ENCODE measurements at places on chromosomes 6 and 20. TPM values are rescaled to one million over a fixed set of nuclear protein-coding genes. Genes with fewer than 3 reads are reported as not detected.

The BTN2A1 gene
- 14.2 TPM for polyA plus RNA-seq

The ULBP3 gene
- 0.20 TPM for polyA plus RNA-seq

DNA sequence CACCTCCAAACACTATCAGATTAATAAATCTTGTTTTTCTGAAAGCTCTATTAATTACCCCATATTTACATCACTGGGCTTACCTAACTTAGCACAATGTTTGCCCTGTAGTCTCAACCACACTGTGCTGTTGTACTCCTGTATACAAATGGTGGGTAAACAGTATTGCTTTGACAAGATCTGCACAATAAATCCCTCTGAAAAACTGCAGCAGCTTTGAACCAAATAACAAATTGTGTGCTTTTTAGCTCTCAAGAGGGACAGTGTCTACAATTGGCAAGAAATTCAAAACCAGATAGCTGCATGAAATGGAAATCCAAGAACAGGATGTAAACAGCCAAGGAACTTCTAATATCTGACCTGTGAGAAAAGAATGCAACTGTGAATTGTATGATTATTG is 10.4 kb downstream of the KIF6 start:
- no peaks in the 10 kb centered on the region for H3K36me3 ChIP-seq
- no peak for DNase-seq
- no peaks in the 10 kb centered on the region for H3K27me3 ChIP-seq
- H3K27ac ChIP-seq, result no peak overlapping the region
- H3K4me3 ChIP-seq, result no peak overlapping the region

- H3K36me3 ChIP-seq, result peaks cover 11% of the 10 kb centered on the region
- H3K4me3 ChIP-seq, result no peak overlapping the region
- DNase-seq, result no peak
- no peaks in the 10 kb centered on the region for H3K27me3 ChIP-seq
- no peak overlapping the region for H3K27ac ChIP-seq
- H3K4me1 ChIP-seq, result no peaks in the 10 kb centered on the region
Observed at GRCh38 chr6:5215799-5216198, 45.0 kb downstream of the LYRM4 start.

DNA sequence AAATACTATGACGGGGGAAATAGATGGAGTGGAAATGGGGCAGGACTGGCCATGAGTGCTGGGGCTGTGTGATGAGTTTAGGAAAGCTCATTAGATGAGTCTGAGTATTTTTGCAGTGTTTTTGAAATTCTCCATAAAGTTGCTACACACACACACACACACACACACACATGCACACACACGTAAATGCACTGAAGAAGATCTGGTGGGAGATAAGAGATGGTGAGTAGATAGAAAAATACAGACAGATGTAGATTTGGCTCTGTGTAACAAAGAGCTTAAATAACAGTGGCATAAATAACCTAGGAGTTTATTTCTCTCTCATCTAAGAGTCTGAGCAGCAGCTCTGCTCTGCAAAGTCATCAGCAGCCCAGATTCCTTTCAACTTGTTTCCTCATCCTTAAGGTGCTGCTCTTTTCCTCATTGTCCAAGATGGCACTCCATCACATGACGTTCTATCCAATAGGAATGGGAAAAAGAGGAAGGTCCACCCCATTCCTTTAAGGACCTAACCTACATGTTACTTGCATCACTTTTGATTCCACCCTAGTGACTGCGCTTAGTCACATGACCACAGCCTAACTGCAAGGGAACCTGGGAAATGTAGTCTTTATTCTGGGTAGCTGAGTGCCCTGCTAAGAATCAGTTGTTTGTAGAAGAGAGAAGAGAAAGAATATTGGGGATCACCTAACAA is 76.4 kb downstream of the EYA2 start:
- DNase-seq, result no peak
- no peaks in the 10 kb centered on the region for H3K27me3 ChIP-seq
- no peak overlapping the region for H3K4me3 ChIP-seq
- no peak overlapping the region for H3K27ac ChIP-seq
- H3K36me3 ChIP-seq, result no peaks in the 10 kb centered on the region
- H3K4me1 ChIP-seq, result no peaks in the 10 kb centered on the region

DNA sequence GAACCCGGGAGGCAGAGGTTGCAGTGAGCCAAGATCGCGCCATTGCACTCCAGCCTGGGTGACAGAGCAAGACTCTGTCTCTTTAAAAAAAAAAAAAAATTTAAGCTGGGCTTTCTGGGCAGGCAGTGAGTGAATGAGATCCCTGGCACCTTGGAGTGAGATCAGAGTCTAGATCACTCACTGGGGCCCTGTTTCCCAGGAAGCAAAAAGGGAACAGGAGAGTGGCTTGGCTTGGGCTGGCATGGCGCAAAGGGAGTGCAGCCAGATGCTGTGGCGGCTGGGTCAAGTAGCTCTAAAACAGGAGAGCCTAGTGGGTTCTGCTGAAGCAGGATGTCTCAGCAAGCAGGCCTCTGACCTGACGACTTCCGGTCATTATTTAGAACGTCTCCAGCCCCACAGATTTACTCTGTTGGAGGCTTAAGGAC is 10.4 kb downstream of the PLCG1 start:
- no peaks in the 10 kb centered on the region for H3K27me3 ChIP-seq
- H3K4me3 ChIP-seq, result no peak overlapping the region
- no peak overlapping the region for H3K27ac ChIP-seq
- H3K36me3 ChIP-seq, result no peaks in the 10 kb centered on the region

DNA sequence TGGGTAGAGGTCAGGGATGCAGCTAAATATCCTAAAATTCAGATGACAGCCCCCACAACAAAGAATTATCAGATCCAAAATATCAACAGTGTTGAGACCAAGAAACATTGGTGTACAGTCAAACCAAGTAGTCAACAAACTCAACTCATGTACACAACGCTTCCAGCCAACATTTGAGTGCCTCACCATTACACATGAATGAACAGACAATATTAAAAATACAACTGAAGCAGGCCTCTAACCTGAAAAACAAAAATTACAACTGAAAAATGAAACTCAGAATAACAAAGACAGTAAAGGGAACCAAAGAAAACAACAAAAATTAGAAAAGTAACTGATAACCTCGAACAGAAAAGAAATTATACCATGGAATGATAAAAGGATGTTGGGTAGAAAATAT is 46.2 kb downstream of the HACE1 start:
- DNase-seq, result no peak
- no peak overlapping the region for H3K4me3 ChIP-seq
- H3K27me3 ChIP-seq, result no peaks in the 10 kb centered on the region
- H3K36me3 ChIP-seq, result peaks cover 10% of the 10 kb centered on the region
- no peaks in the 10 kb centered on the region for H3K4me1 ChIP-seq
- no peak overlapping the region for H3K27ac ChIP-seq

DNA sequence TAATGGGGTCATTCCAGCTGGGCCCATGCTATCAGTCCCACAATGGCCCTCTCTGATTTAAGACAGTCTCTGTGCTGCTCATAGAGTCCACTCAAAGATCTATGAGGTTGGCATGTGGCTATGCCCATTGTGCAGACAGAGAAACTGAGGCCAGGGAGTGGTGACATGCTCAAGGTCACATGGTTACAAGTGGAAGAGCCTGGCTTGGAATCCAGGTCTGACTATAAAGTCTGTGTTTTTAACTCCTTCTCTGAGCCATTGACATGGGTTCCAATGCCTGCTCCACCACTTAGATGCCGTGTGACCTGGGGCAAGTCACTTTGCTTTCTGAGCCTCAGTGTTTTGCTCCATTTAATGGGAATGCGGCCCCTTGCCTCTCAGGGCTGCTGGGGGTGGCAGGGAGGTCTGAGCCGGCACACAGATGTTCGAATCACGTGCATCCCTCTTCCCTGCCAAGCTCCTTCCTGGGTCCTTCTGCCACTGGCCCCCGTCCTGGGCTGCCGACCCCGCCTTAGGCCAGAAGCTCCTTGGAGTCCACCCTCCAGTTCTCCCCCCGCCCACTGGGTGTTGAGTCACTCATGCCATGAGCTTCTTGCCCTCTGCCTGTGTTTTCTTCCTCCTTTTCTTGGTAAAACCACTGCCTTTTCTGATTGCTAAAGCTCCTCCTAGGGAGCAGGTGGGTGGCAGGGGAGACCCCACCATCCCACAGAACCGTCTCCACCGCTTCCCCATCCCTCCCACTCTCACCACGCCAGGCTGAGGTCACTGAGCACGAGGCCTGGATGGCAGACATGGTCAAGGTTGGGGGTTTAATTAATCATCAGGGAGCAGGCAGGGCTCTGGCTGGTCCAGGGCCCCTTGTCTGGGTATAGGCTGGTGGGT is 35.7 kb downstream of the CEBPB start:
- H3K36me3 ChIP-seq, result no peaks in the 10 kb centered on the region
- H3K4me1 ChIP-seq, result peaks cover 51% of the 10 kb centered on the region
- H3K4me3 ChIP-seq, result no peak overlapping the region
- no peaks in the 10 kb centered on the region for H3K27me3 ChIP-seq

DNA sequence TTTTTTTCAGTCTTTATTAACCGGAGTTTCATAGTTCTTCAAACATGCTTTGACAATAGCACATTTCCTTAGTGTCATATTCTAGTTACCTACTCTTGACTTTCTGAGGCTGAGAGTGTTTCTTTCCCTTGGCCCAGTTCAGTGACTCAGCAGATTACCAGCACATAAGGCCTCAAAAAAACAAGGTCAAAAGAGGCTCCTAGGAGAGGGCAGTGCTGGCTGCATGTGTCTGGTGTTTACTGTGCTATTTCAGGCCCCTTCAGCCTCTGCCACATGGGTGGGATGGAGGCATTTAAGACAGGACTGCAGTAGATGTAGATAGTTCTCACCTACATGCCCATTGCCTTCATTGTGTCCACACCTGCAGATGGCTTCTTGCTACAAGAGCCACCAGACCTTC is 198.2 kb upstream of the SSTR4 start:
- H3K36me3 ChIP-seq, result no peaks in the 10 kb centered on the region
- peaks cover 12% of the 10 kb centered on the region for H3K4me1 ChIP-seq
- H3K4me3 ChIP-seq, result no peak overlapping the region
- no peak for DNase-seq
- H3K27ac ChIP-seq, result no peak overlapping the region

The HLA-DOB gene
- polyA plus RNA-seq, result 1.2 TPM

- no peaks in the 10 kb centered on the region for H3K27me3 ChIP-seq
- no peak for DNase-seq
- H3K4me3 ChIP-seq, result no peak overlapping the region
- peaks cover 8% of the 10 kb centered on the region for H3K4me1 ChIP-seq
Observed at GRCh38 chr6:90478278-90478677, 108.6 kb downstream of the MAP3K7 start.

GRCh38 chr6:165635965-165636364 is 27.1 kb downstream of the PDE10A start:
- no peaks in the 10 kb centered on the region for H3K36me3 ChIP-seq
- no peaks in the 10 kb centered on the region for H3K27me3 ChIP-seq
- H3K4me3 ChIP-seq, result no peak overlapping the region
- H3K27ac ChIP-seq, result no peak overlapping the region

DNA sequence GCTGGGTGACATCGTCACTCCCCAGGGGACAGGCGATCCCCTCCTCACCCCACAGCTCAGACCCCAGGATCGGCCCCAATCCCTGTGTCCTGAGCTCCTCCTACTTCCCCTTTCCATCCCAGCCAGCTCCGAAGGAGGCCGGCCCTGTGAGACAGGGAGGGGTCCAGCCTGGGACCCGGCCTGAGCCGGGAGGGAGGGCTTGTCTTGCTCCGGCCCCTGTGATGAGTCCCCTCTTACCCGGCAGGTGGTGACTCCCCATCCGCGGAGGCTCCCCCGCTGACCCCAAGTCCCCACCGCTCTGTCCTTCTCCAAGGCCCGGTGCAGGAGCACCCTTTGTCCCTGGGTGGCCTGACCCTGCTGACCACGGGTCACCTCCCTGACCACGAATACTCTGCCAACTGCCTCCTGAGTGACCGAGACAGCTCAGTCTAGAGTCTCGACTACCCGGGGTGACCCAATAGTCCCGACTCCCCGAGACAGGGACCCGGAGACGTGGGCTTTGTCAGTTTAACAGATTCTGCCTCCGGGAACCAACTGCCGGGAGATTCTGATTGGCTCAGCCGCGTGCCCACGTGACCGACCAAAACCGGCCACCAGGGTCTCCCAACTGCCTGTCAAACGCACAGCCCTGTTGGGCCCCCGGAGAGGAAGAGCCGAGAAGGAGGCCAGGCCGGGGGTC is 187.4 kb upstream of the PROKR2 start:
- H3K27me3 ChIP-seq, result peaks cover 10% of the 10 kb centered on the region
- DNase-seq, result peak; percentile 80
- peak overlapping the region; percentile 50 for H3K4me3 ChIP-seq
- peak overlapping the region; percentile 69 for H3K27ac ChIP-seq
- no peaks in the 10 kb centered on the region for H3K4me1 ChIP-seq
- H3K36me3 ChIP-seq, result no peaks in the 10 kb centered on the region

GRCh38 chr20:40339661-40340449 is 349.2 kb downstream of the MAFB start:
- H3K4me1 ChIP-seq, result no peaks in the 10 kb centered on the region
- H3K27me3 ChIP-seq, result no peaks in the 10 kb centered on the region
- H3K27ac ChIP-seq, result no peak overlapping the region
- DNase-seq, result peak; percentile 26

The SPATA25 gene
- 0.85 TPM for polyA plus RNA-seq

Data from stomach (tissue), 19 donors.